Ecto neural progenitor cell (in vitro differentiated cells): ENCODE measurements at places on chromosomes 1 and 21.
A peak's percentile ranks its signal among the peaks of the same experiment; 100 is the strongest.

DNA sequence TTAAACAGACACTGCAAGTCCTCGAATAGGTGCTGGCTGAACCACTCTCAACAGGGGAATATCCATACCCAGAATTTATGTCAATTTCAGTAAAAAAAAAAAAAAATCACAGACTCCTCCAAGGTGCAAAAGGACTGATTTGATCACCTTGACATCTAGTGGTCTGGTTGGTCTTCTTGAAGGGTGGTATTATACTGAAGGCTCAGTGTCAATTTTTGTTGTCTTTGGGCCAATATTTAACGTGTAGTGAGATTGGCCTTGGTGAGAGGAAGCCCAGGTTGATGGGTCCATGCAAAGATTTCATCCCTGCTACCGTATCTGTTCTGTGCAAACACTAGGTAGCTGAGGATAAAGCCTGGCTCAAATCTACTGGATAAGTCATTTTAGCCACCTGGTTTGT is 4.0 kb upstream of the GBP5 start:
- no peak for DNase-seq

- DNase-seq: no peak
These were observed 26.9 kb upstream of the EYA3 start for GRCh38 chr1:28115267-28115666.

GRCh38 chr1:175714350-175714749 is 29.0 kb downstream of the TNR start:
- DNase-seq: no peak

GRCh38 chr1:156897078-156897825 is 3.7 kb downstream of the PEAR1 start:
- DNase-seq: no peak

DNA sequence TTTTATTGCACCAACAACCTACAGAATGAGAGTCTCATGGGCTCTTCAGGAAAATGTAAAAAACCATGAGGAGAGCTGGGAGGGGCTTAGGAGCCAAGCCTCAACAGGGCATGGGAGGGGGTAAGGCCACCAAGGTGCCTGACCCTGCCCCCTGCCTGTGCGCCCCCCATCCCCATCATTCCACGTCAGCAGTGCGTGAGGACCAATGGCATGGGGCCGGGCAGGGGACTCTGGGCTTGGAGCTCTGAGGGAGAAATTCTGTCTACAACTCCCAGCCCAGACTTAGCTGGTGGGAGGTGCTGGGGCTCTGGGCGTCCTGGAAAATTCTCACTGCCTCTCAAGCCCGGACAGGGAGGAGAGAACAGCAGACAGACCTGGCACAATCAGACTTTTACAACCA is 5.2 kb upstream of the CAMK2N1 start:
- DNase-seq: no peak

DNA sequence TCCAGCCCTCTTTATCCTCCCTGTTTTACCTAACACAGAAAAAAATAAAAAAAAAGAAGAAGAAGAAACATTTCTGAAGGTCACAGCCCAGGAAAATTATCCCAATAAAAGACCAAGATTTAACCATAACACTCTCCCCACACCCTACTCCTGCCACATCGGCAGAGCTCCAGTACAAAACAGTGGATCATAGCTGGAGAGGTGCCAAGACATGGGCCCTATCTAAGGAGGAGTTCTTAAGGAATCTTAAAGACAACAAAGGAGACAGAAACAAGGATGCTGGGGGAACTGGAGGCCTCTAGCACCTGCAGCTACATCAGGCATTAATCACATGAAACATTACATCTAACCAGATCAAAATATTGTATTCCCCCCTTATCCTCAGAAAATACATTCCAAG is 432.8 kb downstream of the MATN1 start:
- no peak for DNase-seq

- no peak for DNase-seq
These were observed 351.4 kb downstream of the HLX start for GRCh38 chr1:221230605-221231004.

GRCh38 chr1:7680207-7680954 is 90.7 kb upstream of the VAMP3 start:
- DNase-seq: peak; percentile 76

- no peak for DNase-seq
These were observed 284.4 kb upstream of the PKN2 start for GRCh38 chr1:88399690-88400089.

GRCh38 chr1:100622037-100622436 is 84.1 kb downstream of the GPR88 start:
- no peak for DNase-seq

DNA sequence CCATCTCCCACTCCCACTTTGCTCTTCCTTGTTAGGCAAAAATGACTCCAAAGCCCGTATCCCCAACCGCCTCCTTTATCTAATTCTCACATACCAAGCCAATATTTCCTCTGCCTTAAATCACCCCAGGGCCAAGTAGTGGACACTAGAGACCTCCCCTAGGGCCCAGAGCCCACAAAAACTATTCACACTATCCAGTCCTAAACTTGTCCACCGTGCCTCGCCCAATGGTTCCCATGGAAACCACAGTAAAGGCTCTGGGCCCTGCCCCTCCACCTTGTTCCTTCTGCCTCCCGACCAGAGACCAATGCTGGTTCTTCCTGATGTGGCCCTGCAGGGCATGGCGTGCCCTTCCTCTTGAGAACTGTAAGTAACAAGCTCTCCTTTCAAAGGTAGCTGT is 11.8 kb downstream of the CFAP107 start:
- no peak for DNase-seq

GRCh38 chr1:192830595-192831246 is 21.9 kb downstream of the RGS2 start:
- no peak for DNase-seq

GRCh38 chr21:24994717-24995116 is 612.6 kb downstream of the MRPL39 start:
- no peak for DNase-seq
